Endothelial cell of umbilical vein (primary cell): ENCODE measurements at places on chromosomes 6 and 20. TPM values are rescaled to one million over a fixed set of nuclear protein-coding genes. Genes with fewer than 3 reads are reported as not detected.

DNA sequence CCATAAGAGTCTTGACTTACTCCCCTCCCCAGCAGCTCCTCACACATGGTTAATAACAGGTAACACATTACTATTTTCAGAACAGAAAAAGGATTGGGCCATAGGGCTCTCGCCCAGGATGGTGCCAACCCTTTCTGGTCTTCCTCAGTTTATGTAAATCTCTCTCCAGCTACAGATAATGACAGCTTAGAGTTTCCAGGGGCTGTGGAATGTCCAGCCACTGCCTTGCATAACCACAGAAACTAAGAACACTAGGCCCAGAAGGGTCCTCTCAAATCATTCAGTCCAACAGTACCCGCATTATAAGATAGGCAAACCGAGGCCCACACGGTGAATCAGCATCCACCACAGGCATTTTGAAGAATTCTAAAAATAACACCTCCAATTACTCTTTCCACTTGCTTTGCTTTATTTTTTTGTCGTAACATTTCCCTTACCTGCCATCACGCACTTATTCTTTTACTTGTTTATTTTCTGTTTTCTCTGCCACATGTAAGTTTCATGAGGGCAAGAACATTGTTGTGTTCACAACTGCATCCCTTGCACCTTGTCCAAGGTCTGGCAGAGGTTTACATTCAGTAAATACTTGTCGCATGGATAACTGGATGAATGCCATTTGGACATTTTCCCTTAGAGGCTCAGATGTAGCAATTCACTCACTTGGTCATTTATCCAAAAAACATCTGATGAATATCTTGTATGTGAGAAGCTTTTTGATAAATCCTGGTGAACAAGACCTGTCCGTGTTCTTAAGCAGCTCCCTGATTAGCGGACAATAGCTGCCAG is 6.4 kb upstream of the SDC4 start:
- no peak overlapping the region for H3K27ac ChIP-seq
- DNase-seq: no peak
- H3K36me3 ChIP-seq: no peaks in the 10 kb centered on the region
- H3K4me1 ChIP-seq: peaks cover 26% of the 10 kb centered on the region
- no peaks in the 10 kb centered on the region for H3K27me3 ChIP-seq

ERVFRD-1 gene
- total RNA-seq: not detected in 2 replicates

ZNF512B gene
- 25.9 and 30.0 TPM in 2 replicates for total RNA-seq

HSP90AB1 gene
- 1,088 and 1,201 TPM in 2 replicates for total RNA-seq

DNA sequence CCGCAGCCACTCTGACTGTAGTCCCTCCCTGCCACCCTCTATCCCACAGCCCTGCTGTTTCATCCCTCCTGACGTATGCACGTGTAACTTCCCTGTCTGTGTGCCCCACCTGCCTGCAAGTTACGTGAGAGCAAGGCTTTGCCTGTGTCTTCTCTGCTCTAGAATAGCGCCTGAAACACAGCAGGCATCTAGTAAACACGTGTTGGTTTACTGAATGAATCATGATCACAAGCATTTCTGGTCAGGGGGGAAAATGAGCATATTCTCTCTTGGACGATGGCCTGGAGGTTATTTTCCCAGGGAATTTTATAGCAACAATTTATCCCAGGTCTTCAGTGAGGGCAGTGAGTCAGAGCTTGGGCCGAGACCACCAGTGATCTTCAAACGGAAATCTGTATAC is 38.3 kb downstream of the PSMG4 start:
- H3K4me3 ChIP-seq: no peak overlapping the region
- H3K4me1 ChIP-seq: peaks cover 2% of the 10 kb centered on the region
- no peak for DNase-seq
- H3K36me3 ChIP-seq: no peaks in the 10 kb centered on the region
- no peaks in the 10 kb centered on the region for H3K27me3 ChIP-seq

GRCh38 chr6:157113389-157113788 is 209.9 kb downstream of the TMEM242 start:
- no peak for DNase-seq
- H3K27me3 ChIP-seq: no peaks in the 10 kb centered on the region
- peaks cover under 1% of the 10 kb centered on the region for H3K4me1 ChIP-seq

- H3K27me3 ChIP-seq: peaks cover 3% of the 10 kb centered on the region
- H3K36me3 ChIP-seq: no peaks in the 10 kb centered on the region
- H3K27ac ChIP-seq: no peak overlapping the region
- no peak overlapping the region for H3K4me3 ChIP-seq
These were observed 49.4 kb downstream of the MCUR1 start for GRCh38 chr6:13764996-13765395.

GRCh38 chr6:154962753-154963152 is 32.4 kb upstream of the TIAM2 start:
- H3K4me3 ChIP-seq: no peak overlapping the region
- no peak overlapping the region for H3K27ac ChIP-seq
- no peaks in the 10 kb centered on the region for H3K27me3 ChIP-seq
- DNase-seq: peak; percentile 67

KIF25 gene
- total RNA-seq: not detected in 2 replicates

LY6G6F gene
- not detected in 2 replicates for total RNA-seq

DNA sequence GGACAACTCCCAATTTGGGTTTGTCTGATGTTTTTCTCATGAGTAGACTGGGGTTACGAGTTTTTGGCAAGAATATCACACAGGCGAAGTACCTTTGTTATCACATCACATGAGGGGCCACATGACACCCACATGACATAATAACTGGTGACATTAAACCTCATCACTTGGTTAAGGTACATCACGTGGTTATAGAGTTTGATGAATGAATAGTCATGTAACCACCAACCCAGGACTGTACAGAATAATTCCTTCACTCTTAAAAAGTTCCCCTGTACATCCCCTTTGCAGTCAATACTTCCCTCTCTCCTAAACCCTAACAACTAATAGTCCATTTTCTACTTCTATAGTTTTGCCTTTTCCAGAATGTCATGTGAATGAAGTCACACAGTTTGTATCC is 83.4 kb downstream of the REV3L start:
- H3K36me3 ChIP-seq: no peaks in the 10 kb centered on the region
- H3K27me3 ChIP-seq: no peaks in the 10 kb centered on the region
- H3K27ac ChIP-seq: no peak overlapping the region
- no peak overlapping the region for H3K4me3 ChIP-seq
- DNase-seq: no peak
- H3K4me1 ChIP-seq: no peaks in the 10 kb centered on the region

ROS1 gene
- not detected in 2 replicates for total RNA-seq

- DNase-seq: no peak
- no peak overlapping the region for H3K4me3 ChIP-seq
- no peak overlapping the region for H3K27ac ChIP-seq
- H3K4me1 ChIP-seq: no peaks in the 10 kb centered on the region
- H3K27me3 ChIP-seq: no peaks in the 10 kb centered on the region
These were observed 668.2 kb downstream of the DOK5 start for GRCh38 chr20:55143601-55144000.

MOCS3 gene
- total RNA-seq: 3.6 and 4.2 TPM in 2 replicates

- H3K27ac ChIP-seq: no peak overlapping the region
- no peaks in the 10 kb centered on the region for H3K36me3 ChIP-seq
- DNase-seq: no peak
- H3K4me1 ChIP-seq: no peaks in the 10 kb centered on the region
These were observed 214.2 kb downstream of the CDH26 start for GRCh38 chr20:60172346-60172984.

DNA sequence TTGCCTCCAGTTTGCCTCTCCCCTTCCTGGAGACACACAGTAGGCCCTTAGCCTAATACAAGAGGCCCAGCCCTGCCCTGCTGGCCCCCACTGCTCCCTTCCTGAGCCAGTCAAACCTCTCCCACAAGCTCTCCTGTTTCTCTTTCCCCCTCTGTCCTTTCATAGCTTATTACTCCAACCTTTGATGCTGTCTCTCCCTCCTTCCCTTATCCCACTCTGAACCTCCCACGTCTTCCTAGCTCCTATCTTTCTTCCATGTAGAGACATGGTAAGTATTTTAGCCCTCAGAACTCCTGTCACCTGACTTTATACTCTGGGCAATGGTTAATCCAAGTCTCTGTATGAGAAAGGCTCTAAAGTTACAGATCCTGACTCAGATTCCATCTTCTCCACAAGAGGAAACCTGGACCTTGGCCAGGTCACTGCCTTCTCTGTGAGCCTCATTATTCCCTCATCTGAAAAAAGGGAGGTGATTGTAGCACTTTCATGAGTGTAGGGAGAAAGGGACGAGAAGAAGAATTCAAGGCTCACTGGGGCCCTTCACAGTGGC is 6.7 kb downstream of the TGIF2 start:
- H3K27ac ChIP-seq: no peak overlapping the region
- H3K36me3 ChIP-seq: peaks cover 14% of the 10 kb centered on the region
- peak; percentile 25 for DNase-seq
- no peaks in the 10 kb centered on the region for H3K27me3 ChIP-seq
- H3K4me3 ChIP-seq: no peak overlapping the region

DNA sequence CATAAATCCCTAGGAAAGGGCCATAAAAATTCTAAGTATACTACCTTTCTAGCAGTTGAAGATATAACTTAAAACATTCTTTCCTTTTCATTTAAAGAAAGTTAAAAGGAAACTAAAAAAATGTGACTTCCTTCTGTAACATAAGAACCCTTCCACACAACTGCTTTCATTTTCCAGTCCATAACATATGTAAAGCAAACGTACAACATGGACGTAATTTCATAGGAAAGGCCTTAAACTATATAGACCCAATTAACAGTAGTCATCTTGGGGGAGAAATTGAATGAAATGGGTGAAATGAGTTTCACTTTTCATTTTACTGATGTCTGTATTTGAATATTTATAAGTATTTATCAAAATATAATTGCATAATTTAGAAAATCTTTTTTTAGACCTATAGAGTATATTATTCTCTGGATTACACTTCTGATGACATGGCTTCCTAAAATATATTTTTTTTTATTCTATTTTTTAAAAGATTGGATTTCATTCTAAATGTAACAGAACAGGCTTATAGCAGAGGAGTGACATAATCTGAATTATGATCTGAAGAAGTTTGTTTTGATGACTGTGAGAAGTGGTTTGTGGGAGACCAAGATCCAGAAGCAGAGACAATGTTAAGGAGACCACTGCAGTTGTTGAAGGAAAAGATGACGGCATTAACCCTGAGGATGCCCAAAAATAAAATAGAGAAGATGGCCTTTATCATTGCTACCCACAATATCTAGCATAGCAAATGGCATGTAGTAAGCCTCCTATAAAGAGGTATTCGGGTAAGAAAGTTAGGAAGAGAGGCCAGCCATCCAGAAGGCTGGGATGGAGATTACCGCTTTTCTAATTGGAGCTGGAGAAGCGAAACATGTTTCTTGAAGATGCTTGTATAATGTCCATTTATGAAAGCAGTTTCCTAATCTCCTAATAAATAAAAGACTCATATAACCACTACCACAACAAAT is 260.4 kb downstream of the PTPRK start:
- H3K36me3 ChIP-seq: no peaks in the 10 kb centered on the region
- no peak for DNase-seq
- no peaks in the 10 kb centered on the region for H3K4me1 ChIP-seq
- H3K4me3 ChIP-seq: no peak overlapping the region

KIAA1755 gene
- 0.51 and 0.58 TPM in 2 replicates for total RNA-seq

- H3K27me3 ChIP-seq: no peaks in the 10 kb centered on the region
- H3K36me3 ChIP-seq: peaks cover 4% of the 10 kb centered on the region
- H3K4me3 ChIP-seq: no peak overlapping the region
- DNase-seq: no peak
These were observed 16.7 kb downstream of the KAT14 start for GRCh38 chr20:18154342-18154741.

TMEM239 gene
- total RNA-seq: not detected in 2 replicates

HLA-DRB5 gene
- total RNA-seq: not detected in 2 replicates

GRCh38 chr6:761997-762396 is 69.1 kb upstream of the EXOC2 start:
- H3K27me3 ChIP-seq: no peaks in the 10 kb centered on the region
- H3K36me3 ChIP-seq: no peaks in the 10 kb centered on the region
- no peak overlapping the region for H3K4me3 ChIP-seq
- H3K27ac ChIP-seq: no peak overlapping the region
- H3K4me1 ChIP-seq: no peaks in the 10 kb centered on the region

- no peaks in the 10 kb centered on the region for H3K36me3 ChIP-seq
- no peak for DNase-seq
- no peaks in the 10 kb centered on the region for H3K27me3 ChIP-seq
- no peaks in the 10 kb centered on the region for H3K4me1 ChIP-seq
These were observed 165.9 kb upstream of the KCNK16 start for GRCh38 chr6:39488255-39488879.

DNA sequence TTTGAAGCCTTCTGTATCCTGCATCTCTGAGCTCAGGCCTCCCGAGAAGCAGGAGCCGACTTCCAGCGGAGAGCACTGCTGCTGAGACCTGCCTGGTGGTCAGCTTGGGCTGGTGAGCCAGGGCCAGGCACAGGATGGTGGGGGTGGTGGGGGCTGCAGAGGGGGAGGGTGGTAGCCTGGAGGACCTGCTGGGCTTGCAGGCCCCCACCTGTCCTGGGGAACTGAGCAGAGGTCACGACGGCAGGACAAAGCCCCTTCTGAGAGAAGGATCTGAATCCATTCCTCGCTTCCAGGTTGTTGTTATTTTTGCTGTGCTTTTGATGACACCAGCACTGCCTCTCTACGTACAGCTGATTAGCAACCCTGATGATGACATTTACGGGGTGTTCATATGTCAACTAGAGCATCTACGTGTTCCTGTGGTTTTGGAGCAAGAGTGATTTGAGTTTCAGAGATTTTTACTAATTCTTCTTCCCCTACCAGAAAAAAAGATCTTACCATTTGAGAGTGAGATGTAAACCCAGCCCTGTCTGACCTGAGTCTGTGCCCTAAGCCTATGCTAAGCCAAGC is 35.7 kb upstream of the CD93 start:
- no peak for DNase-seq
- H3K27ac ChIP-seq: no peak overlapping the region
- H3K4me1 ChIP-seq: peaks cover 8% of the 10 kb centered on the region

HTR1E gene
- not detected in 2 replicates for total RNA-seq

APCDD1L gene
- 0.88 and 1.4 TPM in 2 replicates for total RNA-seq

DNA sequence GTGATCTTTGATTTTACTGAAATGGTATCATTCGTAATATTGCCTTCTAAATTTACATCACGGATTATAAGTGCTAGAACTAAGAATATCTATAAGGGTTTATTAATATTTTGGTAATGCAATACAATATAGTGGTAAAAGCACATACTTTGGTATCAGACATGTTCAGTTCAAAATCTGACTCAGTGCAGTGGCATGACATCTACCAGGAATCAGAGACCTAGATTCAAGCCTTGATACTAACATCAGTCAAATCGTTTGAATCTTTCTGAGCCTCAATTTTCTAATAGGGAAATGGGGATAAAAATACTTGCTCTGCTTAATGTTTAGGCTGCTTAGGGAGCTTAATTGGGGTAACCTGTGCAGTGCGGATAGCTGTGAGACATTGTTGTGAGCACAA is 488.0 kb downstream of the BCKDHB start:
- DNase-seq: no peak
- no peak overlapping the region for H3K4me3 ChIP-seq
- no peak overlapping the region for H3K27ac ChIP-seq
- H3K4me1 ChIP-seq: no peaks in the 10 kb centered on the region
- no peaks in the 10 kb centered on the region for H3K36me3 ChIP-seq
- no peaks in the 10 kb centered on the region for H3K27me3 ChIP-seq

GTSF1L gene
- total RNA-seq: not detected in 2 replicates

MYMX gene
- total RNA-seq: not detected in 2 replicates

HRH3 gene
- total RNA-seq: not detected in 2 replicates
